Activated T-cell treated with anti-CD3 and anti-CD28 coated beads, Interleukin-2, amount 50 U/mL, for 24 hours (primary cell): ENCODE measurements at places on chromosomes 7 and 10.
A peak's percentile ranks its signal among the peaks of the same experiment; 100 is the strongest.

DNA sequence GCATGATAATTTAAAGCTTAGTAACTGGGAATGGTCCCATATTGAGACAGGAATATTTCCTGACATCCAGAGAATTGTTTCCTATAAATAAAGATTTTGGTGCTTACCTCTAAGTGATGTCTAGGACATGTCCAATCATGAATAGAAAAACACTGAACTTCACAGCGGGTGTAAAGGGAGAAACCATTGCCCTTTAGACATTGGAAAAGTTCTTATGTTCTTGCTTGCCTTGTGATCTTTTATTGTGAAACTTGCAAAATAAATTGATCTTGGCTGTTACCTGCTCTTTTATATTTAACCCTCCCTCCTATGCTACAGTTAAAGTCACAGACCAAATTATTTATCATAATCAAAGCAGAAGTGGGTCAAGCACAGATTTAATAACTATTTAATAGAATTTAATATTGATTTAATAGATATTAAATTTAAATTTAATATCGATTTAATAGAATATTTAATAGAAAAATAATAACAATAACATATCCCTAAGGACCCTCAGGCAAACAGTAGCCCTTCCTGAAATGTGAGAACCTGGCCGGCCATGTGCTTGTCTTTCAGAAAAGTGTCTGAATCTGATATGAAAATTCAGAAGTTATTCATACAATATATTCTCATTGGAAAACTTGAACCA lies 47.0 kb upstream of the AKR1C1 start:
- no peaks in the 10 kb centered on the region for H3K27me3 ChIP-seq
- H3K27ac ChIP-seq: no peak overlapping the region
- H3K4me3 ChIP-seq: no peak overlapping the region

- no peak for DNase-seq
- H3K27me3 ChIP-seq: no peaks in the 10 kb centered on the region
- peaks cover 9% of the 10 kb centered on the region for H3K36me3 ChIP-seq
- no peak overlapping the region for H3K4me3 ChIP-seq
- peaks cover 26% of the 10 kb centered on the region for H3K4me1 ChIP-seq
Observed at GRCh38 chr7:112282476-112283188, 76.1 kb downstream of the ZNF277 start.

DNA sequence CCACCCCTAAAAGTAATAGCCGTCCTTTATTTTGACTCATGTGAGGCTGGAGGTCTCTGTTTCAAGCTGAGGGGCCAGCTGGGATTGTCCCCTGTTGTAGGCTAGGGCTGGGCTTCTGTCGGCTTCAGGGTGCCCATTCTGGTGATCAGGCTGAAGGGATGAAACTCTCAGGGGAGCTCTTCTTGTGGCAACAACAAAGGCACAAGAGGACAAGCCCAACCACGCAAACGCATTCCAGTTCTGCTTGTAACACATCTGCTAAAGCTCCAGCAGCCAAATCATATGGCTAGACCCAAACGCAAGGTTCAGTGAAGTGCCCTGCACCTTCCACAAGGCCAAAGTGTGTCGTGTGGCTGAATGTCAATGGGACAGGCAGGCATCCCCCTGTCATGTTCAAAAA lies 405.7 kb downstream of the INHBA start:
- H3K27ac ChIP-seq: no peak overlapping the region
- H3K36me3 ChIP-seq: no peaks in the 10 kb centered on the region
- no peak overlapping the region for H3K4me3 ChIP-seq
- no peaks in the 10 kb centered on the region for H3K27me3 ChIP-seq
- DNase-seq: no peak

- no peak overlapping the region for H3K4me3 ChIP-seq
- no peak for DNase-seq
- no peaks in the 10 kb centered on the region for H3K27me3 ChIP-seq
- no peak overlapping the region for H3K27ac ChIP-seq
Observed at GRCh38 chr10:71998119-71998839, 34.1 kb downstream of the CHST3 start.

GRCh38 chr7:50818324-50818723 lies 35.6 kb upstream of the GRB10 start:
- DNase-seq: no peak
- no peak overlapping the region for H3K4me3 ChIP-seq
- peaks cover 5% of the 10 kb centered on the region for H3K27me3 ChIP-seq
- H3K27ac ChIP-seq: no peak overlapping the region
- H3K36me3 ChIP-seq: no peaks in the 10 kb centered on the region

- no peak overlapping the region for H3K4me3 ChIP-seq
- peaks cover 10% of the 10 kb centered on the region for H3K4me1 ChIP-seq
- H3K36me3 ChIP-seq: no peaks in the 10 kb centered on the region
- H3K27me3 ChIP-seq: no peaks in the 10 kb centered on the region
- H3K27ac ChIP-seq: no peak overlapping the region
Observed at GRCh38 chr10:60384011-60384410, 5.7 kb downstream of the ANK3 start.

GRCh38 chr10:61835069-61835945 lies 66.2 kb upstream of the ARID5B start:
- H3K4me3 ChIP-seq: no peak overlapping the region
- H3K27ac ChIP-seq: peak overlapping the region; percentile 39
- peaks cover 24% of the 10 kb centered on the region for H3K4me1 ChIP-seq
- no peaks in the 10 kb centered on the region for H3K27me3 ChIP-seq

DNA sequence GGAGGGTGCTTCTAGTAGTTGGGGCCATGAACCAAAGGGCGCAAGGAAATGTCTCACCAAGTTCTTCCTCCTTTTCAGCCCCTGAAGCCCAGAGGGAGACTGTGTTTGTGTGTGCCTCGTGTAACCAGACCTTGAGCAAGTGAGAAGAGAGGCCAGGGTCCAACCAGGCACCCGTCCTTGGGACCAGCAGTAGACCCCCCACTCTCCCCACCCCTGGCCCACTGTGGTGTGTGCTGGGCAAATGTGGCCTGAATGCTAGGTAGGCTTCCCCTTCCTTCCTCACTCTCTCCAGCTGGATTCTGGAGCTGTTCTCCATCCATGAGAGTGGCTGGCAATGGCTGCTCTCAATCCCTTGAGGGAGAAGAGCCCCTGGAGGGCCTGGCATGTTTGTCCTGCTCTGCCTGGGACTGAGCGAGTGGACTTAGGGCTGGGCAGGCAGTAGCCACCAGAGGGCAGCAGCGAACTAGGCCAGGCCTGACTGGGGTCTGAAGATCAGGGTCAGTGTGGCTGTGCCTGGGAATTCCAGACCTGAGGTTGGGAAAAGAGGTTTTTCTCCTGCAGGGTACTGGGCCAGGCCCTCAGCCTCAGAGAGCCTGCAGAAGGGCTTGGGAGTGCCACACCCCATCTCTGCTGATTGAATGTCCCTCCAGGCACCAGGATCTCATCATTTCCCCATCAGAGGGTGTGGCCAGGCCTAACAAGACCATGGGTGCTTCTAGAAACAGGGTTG lies 12.5 kb downstream of the SFRP5 start:
- DNase-seq: peak; percentile 61
- H3K4me3 ChIP-seq: no peak overlapping the region
- no peaks in the 10 kb centered on the region for H3K27me3 ChIP-seq
- H3K27ac ChIP-seq: no peak overlapping the region
- no peaks in the 10 kb centered on the region for H3K4me1 ChIP-seq

DNA sequence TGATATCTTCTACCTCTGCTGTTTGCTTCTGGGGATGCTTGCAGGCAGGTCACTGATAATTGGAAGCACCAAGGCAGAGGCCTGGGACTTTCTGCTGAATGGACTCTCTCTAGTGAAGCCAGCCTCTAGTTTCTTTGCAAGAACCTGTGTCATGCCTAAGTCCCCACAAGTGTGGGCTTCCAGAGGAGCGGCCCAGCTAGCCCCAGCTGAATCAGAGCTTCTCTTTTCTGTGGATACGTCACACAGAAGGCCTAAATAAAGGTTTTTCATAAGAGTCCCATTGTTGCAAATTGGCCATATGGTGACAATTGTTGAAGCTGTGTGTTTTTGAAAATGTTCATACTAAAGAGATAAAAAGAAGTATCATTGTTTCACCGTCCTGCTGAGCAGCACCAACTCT lies 6.8 kb upstream of the OPALIN start:
- no peaks in the 10 kb centered on the region for H3K27me3 ChIP-seq
- DNase-seq: no peak
- H3K27ac ChIP-seq: no peak overlapping the region

DNA sequence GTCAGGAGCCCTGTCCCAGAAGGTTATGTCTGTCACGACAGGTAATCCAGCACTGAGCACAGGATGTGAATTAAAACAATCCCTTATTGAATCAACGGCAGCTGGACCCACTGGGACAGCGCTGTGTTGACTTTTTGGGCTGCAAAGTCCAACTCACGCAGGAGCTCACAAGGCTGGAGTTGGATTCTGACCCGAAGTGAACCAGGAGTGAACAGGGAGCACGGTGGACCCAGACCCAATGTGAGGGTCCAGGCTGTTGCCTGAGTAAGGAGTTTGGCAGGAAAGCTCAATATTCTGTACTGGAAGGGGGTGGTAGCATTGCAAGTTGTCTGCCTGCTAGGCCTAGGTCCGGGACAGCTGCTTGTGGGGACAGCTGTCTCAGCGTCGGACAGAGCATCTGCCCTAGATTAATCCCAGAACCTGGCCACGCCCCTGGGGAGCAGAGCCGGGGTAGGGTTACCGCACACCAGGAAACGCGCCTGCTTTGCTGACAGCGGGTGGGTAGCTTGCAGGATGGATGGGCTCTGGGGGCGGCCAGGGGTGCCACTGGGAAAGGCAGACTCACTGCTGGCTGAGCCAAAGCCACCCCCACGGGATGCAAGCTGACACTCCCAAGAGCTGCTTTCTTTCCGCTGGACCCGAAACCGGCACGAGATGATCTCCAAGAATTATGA lies 24.0 kb downstream of the COL26A1 start:
- no peak overlapping the region for H3K4me3 ChIP-seq
- H3K4me1 ChIP-seq: peaks cover 18% of the 10 kb centered on the region
- peaks cover under 1% of the 10 kb centered on the region for H3K27me3 ChIP-seq
- H3K27ac ChIP-seq: no peak overlapping the region
- DNase-seq: no peak

GRCh38 chr10:88343761-88344484 lies 239.2 kb downstream of the RNLS start:
- H3K4me1 ChIP-seq: peaks cover 8% of the 10 kb centered on the region
- no peaks in the 10 kb centered on the region for H3K27me3 ChIP-seq
- no peak overlapping the region for H3K4me3 ChIP-seq
- DNase-seq: no peak

- DNase-seq: no peak
- no peak overlapping the region for H3K4me3 ChIP-seq
- H3K4me1 ChIP-seq: peaks cover 26% of the 10 kb centered on the region
- H3K36me3 ChIP-seq: peaks cover 29% of the 10 kb centered on the region
- H3K27ac ChIP-seq: no peak overlapping the region
Observed at GRCh38 chr7:128100225-128100948, 69.2 kb upstream of the LRRC4 start.

GRCh38 chr10:3018247-3018646 lies 49.1 kb upstream of the PFKP start:
- no peak overlapping the region for H3K27ac ChIP-seq
- DNase-seq: no peak
- H3K36me3 ChIP-seq: no peaks in the 10 kb centered on the region
- no peaks in the 10 kb centered on the region for H3K4me1 ChIP-seq

GRCh38 chr10:92574548-92575261 lies 812 bp upstream of the IDE start:
- peak overlapping the region; percentile 87 for H3K4me3 ChIP-seq
- H3K4me1 ChIP-seq: peaks cover 38% of the 10 kb centered on the region
- H3K27me3 ChIP-seq: no peaks in the 10 kb centered on the region
- DNase-seq: no peak

- no peaks in the 10 kb centered on the region for H3K36me3 ChIP-seq
- no peak overlapping the region for H3K27ac ChIP-seq
- no peaks in the 10 kb centered on the region for H3K4me1 ChIP-seq
- DNase-seq: no peak
- H3K27me3 ChIP-seq: peaks cover 32% of the 10 kb centered on the region
- no peak overlapping the region for H3K4me3 ChIP-seq
Observed at GRCh38 chr7:156578978-156579430, 61.6 kb upstream of the RNF32 start.

- peaks cover 93% of the 10 kb centered on the region for H3K36me3 ChIP-seq
- H3K27me3 ChIP-seq: no peaks in the 10 kb centered on the region
- H3K4me1 ChIP-seq: peaks cover 42% of the 10 kb centered on the region
- no peak for DNase-seq
- no peak overlapping the region for H3K4me3 ChIP-seq
Observed at GRCh38 chr7:24863626-24864025, 106.4 kb upstream of the GSDME start.

DNA sequence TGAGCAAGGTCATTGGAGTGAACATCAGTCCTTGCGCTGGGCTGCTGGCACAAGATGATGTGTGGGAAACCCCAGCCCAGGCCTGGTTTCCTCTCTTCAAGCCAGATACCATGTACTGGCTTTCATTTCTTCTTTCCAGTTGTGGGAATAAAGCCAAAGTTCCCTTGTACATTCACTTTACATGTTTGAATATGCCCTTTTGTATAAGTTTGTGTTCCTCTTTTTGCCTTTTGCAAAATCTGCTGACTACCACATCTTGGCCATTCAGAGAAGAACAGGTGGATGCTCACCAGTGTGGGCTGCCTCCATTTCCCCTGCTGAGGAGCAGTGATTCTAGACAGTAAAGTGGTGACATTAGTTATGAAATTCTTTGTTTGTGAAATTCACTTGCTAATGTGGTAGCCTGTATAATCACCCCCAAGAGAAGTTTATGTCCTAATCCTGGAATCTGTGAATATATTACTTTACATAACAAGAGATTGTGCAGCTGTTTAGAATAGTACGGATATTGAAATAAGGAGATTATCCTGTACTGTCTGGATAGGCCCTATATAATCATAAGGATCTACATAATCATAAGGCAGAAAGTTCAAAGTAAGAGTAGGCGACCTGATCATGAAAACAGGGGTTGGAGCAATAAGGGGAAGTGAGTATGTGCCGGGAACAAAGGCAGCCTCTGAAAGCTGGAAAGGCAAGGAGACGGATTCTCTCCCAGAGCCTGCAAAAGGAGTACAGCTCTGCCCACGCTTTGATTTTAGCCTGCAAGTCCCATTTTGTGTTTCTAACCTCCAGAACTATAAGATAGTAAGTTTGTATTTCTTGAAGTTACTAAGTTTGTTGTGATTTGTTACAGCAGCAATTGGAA lies 18.8 kb upstream of the AOAH start:
- DNase-seq: no peak
- no peak overlapping the region for H3K4me3 ChIP-seq
- peaks cover 25% of the 10 kb centered on the region for H3K4me1 ChIP-seq

- no peaks in the 10 kb centered on the region for H3K36me3 ChIP-seq
- no peak overlapping the region for H3K27ac ChIP-seq
- no peaks in the 10 kb centered on the region for H3K4me1 ChIP-seq
- no peak for DNase-seq
- H3K27me3 ChIP-seq: peaks cover 6% of the 10 kb centered on the region
Observed at GRCh38 chr7:39810204-39810642, 139.8 kb upstream of the CDK13 start.
